NB4 (cell line): ENCODE measurements at places on chromosomes 7 and 10.

- peak; percentile 25 for DNase-seq
Measured at GRCh38 chr7:114085592-114086501, 167.0 kb upstream of the PPP1R3A start.

GRCh38 chr10:62843600-62843999 is 27.4 kb upstream of the EGR2 start:
- no peak for DNase-seq

- peak; percentile 22 for DNase-seq
Measured at GRCh38 chr10:124387078-124387874, 31.4 kb downstream of the OAT start.

GRCh38 chr7:112201411-112201810 is 4.8 kb downstream of the DOCK4 start:
- DNase-seq: no peak

- no peak for DNase-seq
Measured at GRCh38 chr10:119478811-119479341, 63.6 kb downstream of the RGS10 start.

DNA sequence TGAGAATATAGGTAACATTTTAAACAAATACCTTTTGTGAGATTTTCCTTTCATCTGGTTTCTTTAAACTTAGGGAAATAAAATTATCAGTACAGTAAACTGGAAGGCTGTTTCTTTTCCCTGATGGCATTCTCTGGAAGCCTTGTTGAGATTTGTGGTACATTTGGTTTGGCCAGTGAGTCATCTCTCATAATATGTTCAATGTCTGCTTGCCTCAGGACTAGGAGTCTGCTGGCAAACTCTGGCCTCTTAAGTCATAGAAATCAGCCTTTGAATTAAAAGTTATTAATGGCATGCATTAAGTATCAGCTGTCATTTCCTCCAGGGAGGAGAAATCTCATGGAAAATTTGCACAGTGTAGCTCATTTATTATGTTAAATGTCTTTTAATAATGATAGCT is 316.6 kb upstream of the KIAA1217 start:
- no peak for DNase-seq

DNA sequence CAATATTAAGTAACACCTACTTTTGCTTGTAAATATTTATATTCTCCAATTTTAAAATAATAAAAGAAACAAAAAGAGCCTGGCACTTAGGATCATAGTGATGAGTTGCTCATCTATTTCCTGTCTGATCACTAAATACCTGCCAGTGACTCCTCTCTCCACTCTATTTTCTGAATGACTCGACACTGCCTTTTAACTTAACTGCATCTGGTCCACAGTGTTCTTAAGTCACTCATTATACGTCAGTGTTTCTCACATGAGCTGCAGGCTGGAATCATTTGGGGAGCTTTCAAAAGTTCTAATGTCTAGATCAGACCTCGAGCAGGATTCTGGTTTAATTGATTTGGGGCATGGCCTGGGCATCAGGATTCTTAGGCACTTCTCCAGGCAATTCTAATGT is 78.0 kb upstream of the AGBL3 start:
- no peak for DNase-seq

DNA sequence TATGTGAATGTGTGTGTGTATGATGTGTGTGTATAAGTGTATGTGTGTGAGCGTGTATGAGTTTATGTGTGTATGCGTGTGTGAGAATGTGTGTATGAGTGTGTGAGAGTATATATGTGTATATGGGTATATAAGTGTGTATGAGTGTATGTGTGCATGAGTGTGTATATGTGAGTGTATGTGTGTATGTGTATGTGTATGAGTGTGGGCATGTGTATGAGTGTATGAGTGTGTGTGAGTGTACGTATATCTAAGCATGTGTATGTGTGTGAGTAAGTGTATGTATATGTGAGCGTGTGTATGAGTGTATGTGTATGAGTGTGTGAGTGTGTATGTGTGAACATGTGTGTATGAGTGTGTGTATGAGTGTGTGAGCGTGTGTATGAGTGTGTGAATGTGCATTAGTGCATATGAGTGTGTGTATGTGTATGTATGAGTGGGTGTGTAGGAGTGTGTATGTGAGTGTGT is 12.9 kb downstream of the SLC13A4 start:
- no peak for DNase-seq

GRCh38 chr10:131658476-131659110 is 242.2 kb upstream of the PPP2R2D start:
- no peak for DNase-seq

DNA sequence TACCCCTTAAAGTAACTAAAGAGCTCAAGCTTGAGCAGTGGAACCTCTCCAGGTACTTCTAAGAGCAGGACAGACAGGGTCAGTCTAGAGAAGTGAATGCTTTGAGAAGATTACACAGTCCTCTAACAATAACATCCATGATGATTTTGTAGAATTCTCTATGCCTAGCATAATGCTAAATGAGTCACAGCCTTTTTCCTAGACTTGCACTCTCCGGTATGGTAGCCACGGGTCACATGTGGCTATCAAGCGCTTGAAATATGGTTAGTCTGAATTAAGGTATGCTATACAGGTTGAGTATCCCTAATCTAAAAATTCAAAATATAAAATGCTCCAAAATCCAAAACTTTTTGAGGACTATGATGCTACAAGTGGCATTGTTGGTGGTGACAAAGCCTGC is 166.6 kb upstream of the MKLN1 start:
- no peak for DNase-seq

DNA sequence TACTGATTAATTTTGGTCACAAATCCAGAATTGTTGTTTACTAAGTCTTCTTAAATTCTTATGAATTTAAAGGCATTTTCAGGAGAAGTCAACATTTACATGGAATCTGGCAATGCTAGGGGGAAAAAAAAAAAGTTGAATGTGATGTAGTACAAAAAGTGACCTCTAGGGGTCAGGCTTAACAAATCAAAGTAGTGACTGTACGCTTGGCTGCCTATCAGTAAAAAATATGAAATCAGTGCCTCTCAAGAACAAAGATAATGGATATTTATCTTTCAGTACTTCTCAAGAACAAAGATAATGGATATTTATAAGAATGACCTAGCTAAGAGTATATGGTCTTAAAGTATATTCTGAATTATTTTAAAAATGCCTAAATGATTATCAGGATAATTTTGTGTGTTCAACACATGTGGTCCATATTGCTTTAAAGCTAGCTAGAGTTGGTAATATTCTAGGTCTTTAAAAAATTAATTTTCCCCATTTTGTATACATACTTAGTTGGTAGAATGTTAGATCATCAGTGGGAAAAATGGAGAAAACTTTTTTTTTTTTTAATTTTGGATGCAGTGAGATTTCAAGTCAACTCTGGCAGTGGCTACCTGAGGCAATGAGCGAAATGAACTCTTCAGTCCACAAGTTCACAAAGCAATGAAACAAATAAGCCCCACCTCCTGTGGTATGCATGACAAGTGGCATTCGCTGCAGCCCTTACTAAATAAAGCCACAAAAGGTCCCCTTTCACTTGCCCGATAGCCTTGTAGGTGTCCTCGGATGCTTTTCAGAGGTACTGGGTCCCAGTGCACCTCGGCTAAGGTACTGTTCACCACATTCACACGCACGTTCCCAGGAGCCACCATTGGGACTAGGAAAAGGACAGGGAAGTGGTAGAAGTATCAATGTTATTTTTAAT is 51.2 kb upstream of the LAMB4 start:
- peak; percentile 62 for DNase-seq

GRCh38 chr10:73625004-73625883 is 16.0 kb downstream of the MYOZ1 start:
- DNase-seq: peak; percentile 76

GRCh38 chr10:101974091-101974971 is 81.6 kb downstream of the ARMH3 start:
- DNase-seq: peak; percentile 38

- DNase-seq: peak; percentile 93
Measured at GRCh38 chr7:1049006-1049741, 4.8 kb downstream of the GPR146 start.

GRCh38 chr10:50567384-50567783 is 56.4 kb downstream of the SGMS1 start:
- no peak for DNase-seq

DNA sequence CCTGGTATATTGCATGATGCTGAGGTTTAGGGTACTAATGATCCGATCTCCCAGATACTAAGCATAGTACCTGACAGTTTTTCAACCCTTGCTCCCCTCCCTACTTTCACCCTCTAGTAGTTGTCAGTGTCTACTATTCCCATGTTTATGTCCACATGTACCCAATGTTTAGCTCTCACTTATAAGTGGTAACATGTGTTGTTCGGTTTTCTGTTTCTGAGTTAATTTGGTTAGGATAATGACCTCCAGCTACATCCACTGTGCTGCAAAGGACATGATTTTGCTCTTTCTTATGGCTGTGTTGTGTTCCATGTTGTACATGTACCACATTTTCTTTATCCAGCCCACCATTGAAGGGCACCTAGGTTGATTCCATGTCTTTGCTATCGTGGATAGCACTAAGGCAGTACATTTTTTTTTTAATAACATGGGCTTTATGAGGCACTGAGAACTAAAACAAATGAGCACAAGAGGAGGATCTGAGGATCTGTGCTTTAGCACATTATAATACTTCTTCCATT is 28.1 kb downstream of the ITGB8 start:
- no peak for DNase-seq

DNA sequence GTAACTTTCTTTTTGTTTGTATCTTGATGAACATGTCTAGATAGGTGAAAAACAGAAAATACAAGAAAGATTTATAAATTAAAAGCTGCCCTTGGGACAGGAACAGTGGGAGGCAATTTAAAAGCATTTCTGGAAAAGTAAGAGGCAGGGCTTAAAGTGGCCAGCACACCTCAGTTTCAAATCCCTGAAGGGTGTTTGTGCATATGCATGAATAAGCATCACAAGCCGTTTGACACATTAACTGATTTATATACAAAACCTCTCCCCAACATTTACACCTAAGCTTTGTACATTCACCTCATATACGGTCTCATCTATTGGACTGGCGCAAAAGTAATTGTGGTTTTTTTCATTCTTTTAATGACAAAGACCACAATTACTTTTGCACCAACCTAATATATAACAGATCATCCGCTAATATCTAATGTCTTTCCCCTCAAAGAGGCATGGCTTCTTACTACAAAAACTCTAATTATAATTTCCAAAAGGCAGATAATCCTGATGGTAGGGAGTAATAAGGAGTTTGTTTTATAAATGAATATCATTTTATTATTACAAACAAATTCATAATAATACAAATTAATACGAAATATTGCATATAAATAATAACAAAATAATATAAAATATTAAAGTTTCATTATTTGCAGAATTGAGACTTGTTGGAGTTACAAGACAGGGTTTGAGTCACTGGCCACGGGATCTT is 48.3 kb downstream of the LRGUK start:
- no peak for DNase-seq

DNA sequence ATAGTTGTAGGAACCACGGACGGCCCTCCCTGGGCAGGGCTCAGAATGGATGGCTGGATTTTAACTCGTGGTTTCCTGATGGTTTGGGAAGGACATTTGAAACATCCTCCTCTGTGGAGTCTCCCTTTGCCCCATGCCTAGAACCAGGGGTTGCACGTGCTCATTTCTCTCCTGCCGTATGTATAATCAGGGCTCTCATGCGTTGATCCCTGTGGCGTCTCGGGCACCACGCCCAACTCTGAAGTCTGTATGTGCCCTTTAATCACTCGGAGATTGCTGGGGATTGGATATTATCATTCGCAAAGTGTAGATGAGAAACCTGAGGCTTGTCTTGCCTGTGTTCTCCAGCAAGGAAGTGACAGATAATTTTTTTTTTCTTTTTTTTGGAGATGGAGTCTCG is 257.1 kb downstream of the CAMK1D start:
- DNase-seq: no peak

- DNase-seq: no peak
Measured at GRCh38 chr7:46775020-46775419, 806.9 kb downstream of the TNS3 start.

- no peak for DNase-seq
Measured at GRCh38 chr7:151552352-151553028, 32.8 kb upstream of the RHEB start.
